Activated naive CD4-positive, alpha-beta T cell treated with Interleukin-2 at 50 U/mL for 16 hours (primary cell): ENCODE measurements at places on chromosomes 12 and 14.

DNA sequence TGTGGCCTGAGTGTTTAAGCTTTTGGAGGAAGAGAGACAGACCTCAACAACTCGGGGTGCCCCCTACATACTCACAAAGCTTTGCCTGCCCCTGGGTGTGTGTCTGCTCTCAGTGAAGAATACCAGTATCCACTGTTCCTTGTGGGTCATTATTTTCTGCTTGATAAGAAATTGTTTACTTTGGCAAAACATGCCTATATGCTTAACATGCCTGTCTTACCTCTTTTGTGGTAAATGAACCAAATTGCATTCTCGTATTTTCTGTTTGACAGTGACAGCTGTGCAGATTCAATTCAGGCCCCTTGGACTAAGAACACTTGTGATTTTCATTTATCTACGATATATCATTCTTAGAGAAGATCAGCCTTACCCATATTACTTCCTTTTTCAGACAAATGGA is 50.6 kb upstream of the REP15 start:
- no peak for DNase-seq

DNA sequence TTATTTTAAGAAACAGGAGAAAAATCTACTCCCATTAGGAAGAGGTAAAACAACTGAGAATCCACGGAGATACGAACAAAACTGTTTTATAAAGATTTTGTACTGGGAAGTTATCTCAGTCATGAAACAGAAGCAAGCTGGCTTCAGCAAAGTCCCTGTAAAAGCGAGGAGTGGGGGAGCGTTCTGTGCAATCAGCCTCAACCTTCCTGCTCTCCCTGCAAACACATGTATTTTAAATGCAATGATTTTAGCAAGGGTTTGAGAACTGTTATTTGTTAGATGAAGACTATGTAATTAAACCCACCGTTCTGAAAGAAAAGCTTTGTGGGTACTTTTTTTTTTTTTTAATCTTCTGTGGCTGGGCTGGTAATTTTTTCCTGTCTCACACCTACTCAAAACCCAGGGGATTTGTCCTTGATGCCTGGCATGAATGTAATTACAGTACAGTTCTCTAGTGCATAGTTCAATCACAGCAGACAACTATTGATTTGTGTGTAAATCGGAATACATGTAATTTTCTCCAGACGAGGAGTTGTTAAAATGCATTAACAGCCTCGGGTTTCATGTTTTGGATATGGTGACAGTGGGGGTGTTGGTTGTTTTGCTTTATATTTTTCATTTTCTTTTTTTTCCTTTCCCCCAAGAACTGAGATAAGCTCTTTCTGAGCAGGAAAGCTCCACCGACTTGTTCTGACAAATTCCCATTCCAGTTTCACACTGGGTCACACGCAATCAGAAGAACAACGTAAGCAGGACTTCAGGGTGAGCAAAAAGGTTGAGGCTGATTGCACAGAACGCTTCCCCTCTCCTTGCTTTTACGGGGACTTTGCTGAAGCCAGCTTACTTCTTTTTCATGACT is 153.6 kb downstream of the PHLDA1 start:
- DNase-seq = no peak

DNA sequence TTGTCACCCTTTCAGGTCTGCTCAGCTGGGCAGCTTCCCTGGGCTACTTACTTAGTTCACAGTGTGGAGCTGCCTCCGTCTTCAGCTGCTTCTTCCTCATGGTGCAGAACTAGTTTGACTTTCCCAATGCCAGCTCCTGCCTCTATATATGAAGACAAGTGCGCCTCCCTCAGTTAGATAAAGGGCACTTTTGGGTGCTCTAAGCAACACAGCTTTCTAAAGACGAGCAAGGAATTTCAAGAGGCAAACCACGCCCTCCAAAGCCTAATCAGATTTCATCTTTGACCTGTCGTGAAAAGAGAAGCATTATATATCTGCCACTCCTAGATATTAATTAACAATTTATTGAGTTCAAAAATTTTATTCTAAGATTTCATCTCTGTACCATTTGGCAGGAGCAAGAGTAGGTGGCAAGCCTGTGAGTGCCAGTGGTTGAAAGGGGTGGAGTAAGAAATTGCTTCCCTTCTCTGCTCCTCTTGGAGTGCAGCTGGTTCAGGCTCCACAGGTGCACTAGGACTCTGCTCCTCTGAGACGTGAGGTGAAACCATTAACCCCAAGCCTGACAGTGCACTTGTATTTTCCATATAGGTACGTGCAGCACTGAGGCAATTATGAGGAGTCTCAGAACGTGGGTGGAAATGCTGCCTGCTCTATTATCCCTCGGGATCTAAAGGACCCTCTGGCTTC is 2.1 kb upstream of the SLC11A2 start:
- DNase-seq = no peak

DNA sequence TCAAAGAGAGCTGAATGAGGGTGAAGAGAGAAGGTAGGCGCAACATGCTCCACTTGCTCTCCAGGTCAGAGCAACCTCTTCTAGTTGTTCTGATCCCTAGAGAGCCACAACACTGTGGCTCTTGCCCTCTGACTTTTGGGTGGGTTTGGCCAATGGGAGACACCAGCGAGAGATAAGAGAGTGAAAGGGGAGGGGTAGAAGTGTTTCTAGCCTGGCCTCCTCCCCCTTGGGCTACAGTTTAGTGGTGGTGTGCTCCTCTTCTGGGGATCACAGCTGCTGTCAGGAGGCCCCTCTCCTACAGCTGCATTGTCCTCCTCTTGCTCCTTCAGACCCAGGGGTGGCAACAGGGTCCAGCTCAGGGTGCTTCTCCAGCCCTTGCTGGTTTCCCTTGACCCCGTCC is 454.8 kb downstream of the FUT8 start:
- no peak for DNase-seq

DNA sequence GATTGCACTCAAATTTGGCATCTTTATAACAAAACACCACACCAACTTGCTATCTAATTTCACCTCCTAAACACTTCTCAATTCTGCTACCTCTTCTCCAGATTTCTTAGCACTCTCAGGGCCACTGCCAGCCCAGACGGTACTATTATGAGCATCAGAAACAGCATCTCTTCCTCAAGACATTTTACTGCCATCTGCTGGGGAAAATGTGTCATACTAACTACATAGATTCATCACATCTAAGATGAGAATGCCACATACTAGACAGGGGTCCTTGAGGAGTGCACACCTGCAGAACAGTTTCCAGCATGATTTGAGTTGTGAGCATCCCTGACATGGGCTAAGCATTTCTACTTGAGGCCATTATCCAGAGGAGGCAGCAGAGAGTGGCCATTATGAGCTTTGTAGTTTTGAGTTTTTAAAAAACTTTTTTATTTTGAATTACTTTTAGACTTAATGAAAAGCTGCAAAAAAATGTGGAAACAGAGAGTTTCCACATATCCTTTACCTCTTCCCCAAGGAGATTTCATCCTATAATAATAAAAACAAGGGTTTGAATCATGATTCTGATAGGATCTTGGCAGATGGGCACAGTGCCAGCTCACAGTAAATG is 15.1 kb upstream of the GRIP1 start:
- DNase-seq = no peak

DNA sequence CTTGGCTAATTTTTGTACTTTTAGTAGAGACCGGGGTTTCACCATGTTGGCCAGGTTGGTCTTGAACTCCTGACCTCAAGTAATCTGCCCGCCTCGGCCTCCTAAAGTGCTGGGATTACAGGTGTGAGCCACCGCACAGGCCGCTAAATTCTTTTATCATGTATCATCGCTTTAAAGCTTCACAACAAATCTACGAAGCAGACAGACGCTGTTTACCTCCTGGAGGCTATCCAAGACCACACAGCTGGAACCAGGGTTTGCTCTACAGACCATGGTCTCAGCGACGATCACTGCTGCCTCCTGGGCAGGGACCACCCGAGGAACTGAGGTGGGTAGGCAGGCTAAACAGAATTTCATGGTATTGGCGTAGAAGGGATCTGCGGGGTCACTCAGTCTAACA is 27.2 kb downstream of the KRT80 start:
- DNase-seq = no peak

GRCh38 chr14:94047581-94047980 is 21.4 kb downstream of the OTUB2 start:
- DNase-seq = no peak

- no peak for DNase-seq
Measured at GRCh38 chr14:81273961-81274575, 53.3 kb upstream of the GTF2A1 start.

DNA sequence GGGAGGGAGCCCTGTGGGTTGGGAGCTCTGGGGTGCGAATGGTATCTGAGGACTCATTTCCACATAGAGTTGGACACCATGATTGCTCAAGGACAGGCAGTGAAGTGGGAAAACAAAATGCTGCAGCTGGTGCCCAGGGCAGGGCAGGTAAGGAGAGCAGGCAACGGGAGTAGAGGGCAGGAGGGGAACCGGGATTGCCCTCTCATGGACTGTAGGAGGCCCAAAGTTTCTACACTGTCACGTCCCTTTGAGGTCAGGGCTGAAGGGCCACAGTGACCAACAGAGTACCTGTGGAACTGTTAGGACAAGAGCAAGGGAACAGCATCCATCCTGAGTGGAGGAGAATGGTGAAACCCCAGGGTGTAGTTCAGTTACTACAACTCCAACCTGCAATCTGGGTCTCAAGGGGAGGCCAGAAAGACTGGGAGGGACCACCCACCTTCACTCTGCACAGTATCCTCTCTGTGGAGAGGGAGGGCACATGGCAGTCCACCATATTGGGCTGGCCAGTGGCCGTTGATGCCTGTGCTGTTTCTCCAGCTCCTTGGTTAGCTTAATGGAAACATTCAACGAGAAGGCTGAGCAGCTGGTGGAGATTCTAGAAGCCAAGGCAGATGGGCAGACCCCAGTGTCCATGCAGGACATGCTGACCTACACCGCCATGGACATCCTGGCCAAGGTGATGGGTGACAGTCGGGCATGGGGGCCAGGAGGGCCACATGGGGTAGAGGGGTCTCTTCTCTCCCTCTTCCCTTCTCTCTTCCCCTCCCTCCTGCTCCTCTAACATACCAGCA is 22.2 kb downstream of the CYP46A1 start:
- no peak for DNase-seq

DNA sequence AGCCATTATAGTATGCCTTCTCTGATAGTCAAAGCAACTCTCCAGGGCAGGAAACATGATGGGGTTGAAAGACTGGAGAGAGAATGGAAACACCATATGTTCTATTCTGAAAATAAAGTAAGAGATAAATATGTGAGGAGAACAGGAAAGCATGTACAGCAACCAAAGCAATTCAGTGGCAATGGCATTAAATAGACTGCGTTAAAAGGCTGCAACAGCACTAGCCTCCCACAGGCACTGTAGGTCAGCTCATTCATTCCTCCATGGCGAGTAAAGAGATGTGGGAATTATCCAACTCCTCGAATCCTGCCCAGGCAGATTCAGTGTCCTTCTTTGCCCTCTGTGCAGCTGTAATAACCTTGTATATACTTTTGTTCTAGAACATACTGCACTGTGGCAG is 43.8 kb downstream of the ANO6 start:
- no peak for DNase-seq

- DNase-seq = no peak
Measured at GRCh38 chr12:83613586-83614110, 926.9 kb downstream of the TMTC2 start.

DNA sequence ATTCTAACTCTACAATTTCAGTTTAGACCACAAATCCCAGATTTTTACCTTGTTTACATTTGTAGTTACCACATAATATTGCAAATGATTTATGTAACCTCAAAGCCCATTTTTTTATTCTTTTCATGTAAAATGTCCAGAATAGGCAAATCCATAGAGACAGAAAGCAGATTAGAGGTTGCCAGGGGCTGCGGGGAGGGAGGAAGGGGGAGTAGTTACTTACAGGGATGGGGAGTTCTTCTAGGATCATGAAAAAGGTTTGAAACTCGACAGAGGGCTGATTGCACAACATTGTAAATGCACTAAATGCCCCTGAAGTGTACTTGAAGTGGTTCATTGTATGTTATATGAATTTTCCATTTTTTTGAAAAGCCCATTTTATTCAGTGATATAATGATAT is 66.5 kb downstream of the PPP2R5C start:
- no peak for DNase-seq

- DNase-seq = no peak
Measured at GRCh38 chr12:14981049-14981448, 8.2 kb downstream of the PDE6H start.

DNA sequence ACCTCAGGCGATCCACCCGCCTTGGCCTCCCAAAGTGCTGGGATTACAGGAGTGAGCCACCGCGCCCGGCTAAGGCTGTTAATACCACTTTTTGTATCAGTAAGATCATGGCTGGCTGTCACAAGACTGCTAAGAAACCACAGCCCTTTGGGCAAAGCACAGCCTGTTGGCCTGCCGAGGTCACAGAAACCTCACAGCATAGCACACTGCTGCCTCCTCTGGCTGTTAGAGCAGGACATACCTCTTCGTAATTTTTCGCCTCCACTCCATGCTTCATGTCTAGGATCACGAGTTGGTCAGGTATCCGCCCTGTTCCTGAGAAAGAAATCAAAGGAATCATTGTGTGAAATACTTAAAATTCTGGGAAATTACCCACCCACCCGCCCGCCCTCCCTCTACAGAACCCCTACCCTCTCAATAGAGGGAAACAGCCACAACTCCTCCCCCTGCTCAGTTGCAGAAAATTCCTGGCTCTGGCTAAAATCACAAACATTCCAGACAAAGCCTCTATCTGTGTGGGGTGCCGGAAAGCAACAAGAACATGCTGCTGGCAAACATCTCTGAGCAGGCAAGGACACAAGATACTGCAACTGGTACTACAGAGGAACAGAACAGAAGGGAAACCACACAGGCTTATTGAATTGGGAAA is 20.7 kb upstream of the NEK9 start:
- DNase-seq = no peak

DNA sequence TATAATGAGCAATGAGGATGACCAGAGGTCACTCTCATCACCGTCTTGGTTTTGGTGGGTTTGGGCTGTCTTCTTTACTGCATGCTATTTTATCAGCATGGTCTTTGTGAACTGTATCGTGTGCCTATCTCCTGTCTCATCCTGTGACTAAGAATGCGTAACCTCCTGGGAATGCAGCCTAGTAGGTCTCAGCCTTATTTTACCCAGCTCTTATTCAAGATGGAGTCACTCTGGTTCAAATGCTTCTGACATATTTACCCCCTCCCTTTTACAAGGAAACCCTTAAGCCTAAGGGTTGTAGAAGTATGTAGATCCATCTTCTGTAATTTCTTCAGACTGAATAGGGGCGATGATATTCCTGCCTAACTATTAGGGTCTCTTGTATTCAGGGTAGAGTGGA is 8.4 kb downstream of the IFI27L1 start:
- no peak for DNase-seq

DNA sequence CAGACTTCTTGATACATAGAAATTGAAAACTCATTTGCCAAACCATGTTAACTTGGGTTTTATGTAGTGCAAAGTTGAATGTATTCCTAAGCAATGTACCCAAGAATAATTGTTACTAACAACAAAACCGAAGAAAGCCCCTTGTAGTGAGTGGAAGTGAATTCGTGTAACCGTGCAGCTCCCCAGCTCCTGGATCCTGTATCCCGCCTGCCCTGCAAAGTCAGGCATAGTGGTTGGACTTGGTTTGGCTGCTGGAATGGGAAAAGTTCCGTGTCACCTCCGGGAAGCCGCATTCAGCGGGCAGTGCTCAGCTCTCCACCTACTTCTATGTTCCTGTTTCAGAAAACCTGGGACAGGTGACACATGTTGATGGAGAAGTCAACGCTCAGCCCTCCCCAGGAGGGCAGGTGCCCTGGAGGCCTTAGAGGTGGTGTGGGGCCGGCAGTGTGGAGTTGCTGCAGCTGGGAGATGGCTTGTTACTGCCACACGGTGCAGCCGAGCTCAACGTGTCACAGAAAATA is 29.2 kb upstream of the C14orf180 start:
- no peak for DNase-seq

- no peak for DNase-seq
Measured at GRCh38 chr14:69285661-69286255, 25.8 kb downstream of the GALNT16 start.
